Left renal cortex interstitium (tissue), 4 donors: ENCODE measurements at places on chromosomes 5 and 9.

- no peak for DNase-seq
These were observed 119.0 kb upstream of the DAPK1 start for GRCh38 chr9:87378676-87379075.

DNA sequence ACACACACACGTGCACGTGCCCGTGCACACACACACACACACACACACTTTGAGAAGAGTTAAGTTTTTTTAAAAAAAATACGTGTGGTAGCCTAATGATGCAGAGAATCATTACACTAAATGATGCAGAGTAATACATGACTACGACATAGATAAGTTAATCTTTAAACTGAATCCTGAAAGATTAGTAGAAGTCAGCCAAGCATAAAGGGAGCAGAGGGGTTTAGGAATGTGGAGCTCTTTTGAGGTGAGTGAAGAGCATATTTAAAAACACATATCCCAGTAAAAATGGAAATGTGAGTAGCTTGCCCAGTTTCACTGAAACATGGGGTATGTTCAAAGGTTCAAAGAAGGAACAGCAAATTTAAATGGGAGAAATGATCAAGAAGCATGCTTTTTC lies 61.3 kb upstream of the TYRP1 start:
- DNase-seq: no peak

GRCh38 chr5:135188233-135188914 lies 154.3 kb upstream of the PITX1 start:
- DNase-seq: no peak

DNA sequence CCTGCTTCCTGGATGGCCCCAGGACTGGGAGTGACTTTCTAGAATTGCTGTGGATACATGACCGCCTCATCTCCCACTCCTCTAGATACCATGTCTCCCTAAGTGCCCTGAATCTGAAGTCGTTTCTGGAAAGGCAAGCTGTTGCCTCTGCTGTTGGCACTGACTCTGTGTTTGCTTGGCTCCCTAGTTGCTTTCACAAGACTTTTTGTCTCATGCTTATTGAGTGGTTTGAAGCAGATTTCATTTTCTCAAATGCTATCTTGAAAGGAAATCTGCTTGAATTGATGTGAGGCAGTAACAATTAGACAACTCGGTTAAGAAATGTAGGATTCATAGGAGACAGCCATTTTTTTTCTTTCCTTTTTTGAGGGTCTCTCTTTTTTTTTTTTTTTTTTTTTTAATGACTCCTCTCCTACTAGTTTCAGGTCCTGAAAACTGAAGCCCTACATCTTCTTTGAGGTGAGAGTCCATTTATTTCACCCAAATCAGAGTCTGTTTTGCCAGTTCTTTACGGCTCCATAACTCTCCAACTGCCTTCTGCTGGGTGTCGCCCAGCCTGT lies 65.9 kb downstream of the PRDM6 start:
- DNase-seq: no peak

- DNase-seq: no peak
These were observed 190.9 kb downstream of the SLC12A2 start for GRCh38 chr5:128274441-128274840.

DNA sequence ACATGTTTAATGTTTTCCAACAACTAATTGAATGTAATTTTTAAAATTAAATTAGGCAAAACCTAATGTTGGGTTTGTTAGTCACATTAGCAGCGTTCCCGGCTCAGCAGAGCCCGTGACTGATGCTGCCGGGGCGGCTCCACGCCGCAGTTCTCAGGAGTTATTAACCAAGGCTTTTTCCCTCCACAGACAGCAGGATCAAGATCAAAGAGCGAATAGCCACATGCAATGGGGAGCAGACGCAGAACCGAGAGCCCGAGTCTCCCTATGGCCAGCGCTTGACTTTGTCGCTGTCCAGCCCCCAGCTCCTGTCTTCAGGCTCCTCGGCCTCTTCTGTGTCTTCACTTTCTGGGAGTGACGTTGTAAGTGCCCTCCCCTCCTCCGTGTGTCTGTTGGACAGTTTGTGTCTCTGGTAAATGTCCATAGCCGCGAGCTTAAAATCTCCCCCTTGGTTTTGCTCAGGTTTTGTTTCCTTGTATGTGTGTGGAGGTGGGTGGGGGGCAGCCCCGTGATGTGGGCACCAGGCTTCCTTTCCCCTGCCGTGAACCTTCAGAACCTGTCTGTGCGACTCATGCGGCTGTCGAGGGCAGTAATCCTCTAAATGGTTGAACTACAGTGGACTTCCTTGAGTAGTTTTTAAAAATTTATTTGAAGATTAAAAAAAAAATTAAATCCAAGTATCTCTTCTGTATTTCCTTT lies 37.1 kb downstream of the TENT4A start:
- no peak for DNase-seq
